ENCODE measurements at places on chromosomes 2 and 18.

DNA sequence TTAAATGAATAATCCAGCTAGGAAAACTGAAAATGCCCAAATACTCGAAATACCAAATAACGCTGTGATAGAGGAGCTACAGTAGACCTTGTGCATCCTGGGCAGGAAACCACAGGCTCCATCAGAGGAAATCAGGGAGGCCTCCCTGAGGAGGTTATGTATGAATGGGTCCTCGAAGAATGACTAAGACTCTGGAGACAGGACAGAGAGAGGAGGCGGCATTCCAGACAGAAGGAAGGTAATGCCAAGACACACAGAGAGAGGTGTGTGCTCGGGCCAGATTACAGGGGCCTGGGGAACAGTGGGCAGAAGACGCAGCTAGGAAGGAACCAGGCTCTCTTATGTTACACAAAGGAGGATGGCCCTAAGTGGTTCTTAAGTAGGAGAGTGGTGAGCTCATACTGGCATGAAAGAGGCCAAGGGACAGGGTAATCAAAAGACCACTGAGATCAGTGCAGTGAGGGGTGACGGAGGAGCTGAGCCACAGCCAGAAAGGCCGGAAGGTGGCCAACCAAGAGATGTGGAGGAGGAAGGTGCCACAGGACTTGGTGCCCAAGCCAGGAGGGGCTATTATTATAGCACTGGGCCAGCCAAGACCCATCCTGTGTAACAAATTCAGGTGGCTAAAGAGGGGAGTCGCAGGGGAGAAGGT lies 9.9 kb downstream of the ST3GAL5 start:
- DNase-seq: no peak

- DNase-seq: no peak
Measured at GRCh38 chr18:926946-927345, 22.3 kb downstream of the ADCYAP1 start.

DNA sequence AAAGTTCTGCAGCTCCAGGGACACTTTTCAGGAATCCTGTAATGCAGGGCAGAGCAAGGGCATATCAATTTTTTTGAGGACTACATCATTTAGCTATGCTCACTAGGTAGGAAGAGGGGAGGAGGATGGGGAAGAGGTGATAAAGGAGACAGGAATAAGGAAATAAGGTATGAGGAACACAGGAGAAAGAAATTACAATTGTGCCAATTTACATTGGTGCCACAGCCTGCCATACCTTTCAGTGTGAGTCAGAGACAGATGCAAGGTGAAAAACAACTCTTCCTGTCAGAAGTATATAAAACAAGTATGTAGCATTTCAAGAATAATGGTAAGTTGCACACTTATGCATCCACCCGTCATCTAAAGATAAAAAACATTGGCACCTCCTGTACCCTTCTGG lies 5.4 kb upstream of the MRPS9 start:
- no peak for DNase-seq

DNA sequence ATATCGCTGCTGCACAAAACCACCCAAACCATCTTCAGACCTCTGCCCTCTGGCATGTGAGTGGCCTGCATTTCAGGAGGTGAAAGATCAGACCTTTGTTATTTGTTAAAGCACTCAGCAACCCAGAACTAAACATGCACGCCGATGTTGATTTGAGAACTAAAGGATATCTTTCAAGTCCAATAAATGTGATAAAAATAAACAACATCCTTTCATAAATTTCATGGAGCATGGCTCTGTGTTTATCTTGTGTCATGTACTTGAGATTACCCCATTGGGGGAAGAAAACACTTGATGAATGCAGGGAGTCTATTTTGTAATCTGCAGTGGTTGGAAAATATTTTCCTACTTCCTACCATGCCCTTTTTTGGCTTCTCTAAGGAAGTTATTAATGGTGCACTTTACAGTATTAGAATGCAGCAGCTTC lies 70.8 kb upstream of the GATA6 start:
- no peak for DNase-seq

DNA sequence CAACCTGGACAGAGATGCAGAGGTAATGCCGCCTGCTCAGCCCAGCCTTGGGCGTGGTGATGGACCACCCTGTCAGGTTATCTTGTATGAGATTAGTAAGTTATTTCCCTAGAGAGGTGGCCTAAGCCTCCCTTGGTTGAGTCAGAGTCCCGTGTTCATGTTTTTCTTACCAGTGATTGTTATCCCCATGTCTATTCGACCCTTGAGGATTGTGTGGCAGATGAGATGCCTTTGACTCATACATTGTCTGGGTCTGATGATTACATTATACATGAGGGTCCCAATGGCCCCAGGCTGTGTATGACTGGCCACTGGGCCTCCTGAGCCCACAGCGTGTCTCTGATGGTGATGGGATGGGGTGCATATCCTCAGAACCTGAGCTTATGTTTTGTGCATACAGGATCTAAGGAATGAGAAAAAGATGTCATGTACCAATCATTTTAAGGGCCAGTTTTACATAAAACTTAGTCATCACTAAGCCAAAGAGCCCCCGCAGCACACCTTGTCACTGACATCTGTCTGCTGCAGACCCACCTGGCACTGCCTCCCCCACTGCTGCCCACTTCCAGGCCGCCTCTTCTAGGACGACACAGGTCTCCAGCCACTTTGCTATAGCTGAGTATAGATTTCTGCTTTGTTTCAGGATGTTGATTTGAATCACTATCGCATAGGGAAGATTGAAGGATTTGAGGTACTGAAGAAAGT lies 7.7 kb downstream of the PPP1R7 start:
- no peak for DNase-seq

DNA sequence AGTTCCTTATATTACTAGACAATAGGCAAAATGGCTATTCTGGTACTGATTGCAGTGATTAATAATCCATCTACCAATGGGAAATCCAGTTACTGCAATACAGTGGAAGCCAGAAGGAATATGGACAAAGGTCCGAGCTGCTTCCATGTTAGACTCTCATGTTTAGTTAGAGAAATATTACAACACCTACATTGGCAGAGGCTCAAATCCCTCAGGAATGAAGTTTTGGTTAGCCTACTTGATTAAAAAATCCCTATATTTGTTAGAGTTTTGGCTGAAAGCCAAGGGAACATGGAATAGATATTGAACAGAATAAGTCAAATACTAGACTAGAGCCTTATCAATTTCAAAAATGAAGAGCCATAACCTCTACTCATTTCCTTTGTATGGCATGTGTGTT lies 48.5 kb downstream of the ARL6IP6 start:
- no peak for DNase-seq

DNA sequence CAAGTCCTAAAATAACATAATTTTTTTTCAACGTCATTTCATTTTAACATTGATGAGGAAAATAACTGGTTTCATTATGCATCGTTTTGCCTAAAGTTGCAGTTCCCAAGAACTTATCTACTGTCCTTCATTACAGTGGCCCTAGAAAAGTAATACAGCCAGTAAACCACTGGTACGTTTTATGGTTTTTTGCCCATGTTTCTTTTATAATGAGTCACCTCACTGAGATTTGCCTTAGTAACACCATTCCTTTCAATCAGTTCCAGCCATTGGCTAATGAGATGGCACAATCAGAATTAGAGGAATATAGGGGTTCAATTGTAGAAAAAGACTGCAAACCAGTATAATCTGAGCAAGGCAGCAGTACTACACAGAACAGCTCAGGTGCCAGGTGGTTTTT lies 422.6 kb upstream of the LYPD1 start:
- DNase-seq: no peak

DNA sequence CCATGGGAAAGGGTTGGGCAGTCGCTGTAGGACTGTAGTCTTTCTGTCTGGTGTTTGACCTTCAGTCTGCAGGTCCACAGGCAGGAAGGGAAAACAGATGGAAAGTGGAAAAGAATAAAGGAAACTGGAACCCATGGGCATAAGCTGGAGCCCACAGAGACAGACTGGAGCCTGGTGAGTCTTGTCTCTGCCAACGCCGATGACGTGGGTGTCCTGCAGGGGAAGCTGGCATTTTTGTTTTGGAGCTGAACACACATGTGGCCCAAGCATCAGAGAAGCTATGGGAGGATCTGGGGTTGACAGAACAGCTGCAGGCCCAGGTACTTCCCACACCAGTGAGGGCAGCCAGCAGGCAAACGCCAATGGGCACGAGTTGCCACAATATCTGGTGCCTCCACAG lies 28.2 kb upstream of the SOCS6 start:
- DNase-seq: no peak

DNA sequence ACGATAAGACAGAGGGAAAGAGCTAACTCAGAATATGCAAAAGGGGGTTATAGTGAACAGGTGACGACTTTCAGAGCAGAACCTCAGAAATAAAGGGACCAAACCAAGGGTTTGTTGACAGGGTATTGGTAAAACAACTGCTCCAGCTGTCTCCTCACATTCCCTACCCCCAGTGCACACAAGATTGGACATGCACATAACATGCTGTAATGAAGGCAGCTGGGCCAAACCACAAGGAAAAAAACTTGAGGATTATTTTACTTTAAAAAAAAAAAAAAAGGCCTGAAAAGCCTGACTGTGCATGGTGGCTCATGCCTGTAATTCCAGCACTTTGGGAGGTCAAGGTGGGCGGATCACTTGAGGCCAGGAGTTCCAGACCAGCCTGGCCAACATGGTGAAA lies 3.5 kb downstream of the RBM43 start:
- no peak for DNase-seq

DNA sequence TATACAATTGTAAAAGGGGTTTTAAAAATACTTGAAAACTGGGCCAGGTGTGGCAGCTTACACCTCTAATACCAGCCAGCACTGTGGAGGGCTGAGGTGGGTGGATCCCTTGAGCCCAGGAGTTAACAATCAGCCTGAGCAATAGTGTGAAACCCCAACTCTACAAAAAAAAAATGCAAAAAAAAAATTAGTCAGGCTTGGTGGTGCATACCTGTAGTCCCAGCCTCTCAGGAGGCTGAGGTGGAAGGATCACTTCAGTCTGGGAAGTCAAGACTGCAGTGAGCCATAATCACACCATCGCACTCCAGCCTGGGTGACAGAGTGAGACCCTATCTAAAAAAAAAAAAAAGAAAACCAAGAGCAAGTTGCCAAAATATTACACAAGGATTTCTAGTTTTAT lies 182.7 kb downstream of the UBE2E3 start:
- DNase-seq: no peak

- DNase-seq: no peak
Measured at GRCh38 chr18:41576643-41577042, 378.4 kb upstream of the PIK3C3 start.

DNA sequence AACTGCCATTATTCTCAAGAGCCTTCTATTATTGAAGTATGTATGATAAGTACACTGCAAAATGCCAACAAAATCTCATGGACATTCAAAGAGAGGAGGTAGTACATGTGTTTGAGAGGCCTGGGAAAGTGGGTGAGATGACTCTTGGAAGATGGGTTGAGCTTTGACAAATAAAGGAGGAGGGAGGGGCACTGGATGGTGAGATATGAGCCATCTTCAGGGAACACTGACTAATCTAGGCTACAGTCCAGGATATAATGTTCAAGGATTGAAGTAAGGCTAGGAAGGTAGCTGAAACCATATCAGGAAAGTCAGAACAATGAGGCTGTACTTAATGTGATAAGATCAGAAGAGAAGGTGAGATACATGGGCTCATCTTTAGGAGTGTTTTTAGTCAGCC lies 559.7 kb downstream of the ZEB2 start:
- no peak for DNase-seq

DNA sequence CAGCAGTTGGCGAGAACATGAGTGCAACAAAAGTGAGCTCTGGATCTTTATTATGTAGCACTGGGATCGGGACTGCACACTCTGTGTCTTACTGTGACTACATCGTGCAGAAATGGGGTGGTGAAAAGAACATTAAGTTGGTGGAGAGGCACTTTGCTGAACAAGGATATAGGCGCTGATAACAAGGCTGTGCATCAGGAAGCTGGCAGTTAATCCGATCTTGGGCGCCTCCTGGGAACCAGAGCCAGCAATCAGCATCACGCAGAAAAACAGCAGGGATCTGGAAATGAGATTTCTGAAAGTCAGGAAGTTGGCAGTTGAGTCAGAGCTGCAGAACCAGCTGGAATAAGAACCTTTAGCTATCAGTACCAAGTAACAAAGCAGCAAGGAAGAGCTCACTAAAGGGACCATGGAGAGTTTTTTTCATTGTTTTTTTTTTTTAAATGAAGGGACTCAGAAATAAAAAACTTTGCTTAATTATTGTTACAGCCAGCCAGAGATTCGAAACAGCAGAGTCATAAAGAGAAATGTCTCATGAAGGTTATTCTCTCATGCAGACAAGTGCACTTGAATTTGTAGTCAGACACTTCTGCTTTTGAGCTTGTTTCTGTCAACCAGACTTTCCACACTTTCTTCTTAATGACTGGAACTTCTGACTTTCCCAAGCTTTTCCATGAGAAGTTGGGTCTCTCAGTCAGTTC lies 22.8 kb upstream of the MYO3B start:
- no peak for DNase-seq

DNA sequence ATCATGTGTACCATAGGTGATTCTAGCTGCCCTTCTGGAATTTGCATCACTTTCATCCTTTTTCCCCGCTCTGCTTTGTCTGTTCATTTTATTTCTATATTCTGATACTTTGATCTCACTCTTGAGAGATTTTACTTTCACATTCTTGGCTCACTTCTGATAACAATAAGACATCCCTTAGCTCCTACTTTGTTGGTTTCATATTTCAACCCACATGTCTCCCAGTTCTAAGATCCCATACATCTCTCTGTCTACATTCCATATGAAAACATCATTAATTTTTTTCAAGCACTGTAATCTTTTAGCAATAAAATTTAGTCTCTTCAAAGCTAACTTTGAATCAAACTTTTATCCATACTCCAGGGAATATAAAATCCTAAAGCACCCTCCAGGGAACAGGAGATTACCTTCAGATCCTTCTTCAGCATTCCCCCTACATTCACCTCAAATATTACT lies 75.6 kb downstream of the COL3A1 start:
- no peak for DNase-seq

- DNase-seq: no peak
Measured at GRCh38 chr2:116142644-116143227, 1671.8 kb upstream of the DDX18 start.

DNA sequence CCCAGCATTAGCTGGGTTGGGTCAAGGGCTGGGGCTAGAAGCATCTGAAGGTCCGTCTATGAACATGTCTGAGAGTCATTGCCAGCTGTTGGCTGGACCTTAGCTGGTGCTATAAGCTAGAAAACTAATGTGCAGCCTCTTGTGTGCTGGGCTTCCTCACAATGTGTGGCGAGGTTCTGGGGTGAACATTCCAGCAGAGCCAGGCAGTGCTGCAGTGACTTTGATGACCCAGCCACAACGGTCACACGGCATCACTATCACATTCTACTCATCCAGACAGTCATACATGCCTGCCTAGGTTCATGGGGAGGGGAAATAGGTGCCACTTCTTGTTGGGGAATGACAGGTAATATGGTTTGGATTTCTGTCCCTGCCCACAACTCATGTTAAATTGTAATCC lies 260.5 kb downstream of the CYP26B1 start:
- DNase-seq: no peak

GRCh38 chr18:75183973-75184493 lies 24.9 kb downstream of the PTGR3 start:
- no peak for DNase-seq
